ENCODE measurements at places on chromosomes 16 and 17.
A peak's percentile ranks its signal among the peaks of the same experiment; 100 is the strongest.

GRCh38 chr17:61656721-61657217, 65.8 kb upstream of the NACA2 start:
- DNase-seq: no peak

DNA sequence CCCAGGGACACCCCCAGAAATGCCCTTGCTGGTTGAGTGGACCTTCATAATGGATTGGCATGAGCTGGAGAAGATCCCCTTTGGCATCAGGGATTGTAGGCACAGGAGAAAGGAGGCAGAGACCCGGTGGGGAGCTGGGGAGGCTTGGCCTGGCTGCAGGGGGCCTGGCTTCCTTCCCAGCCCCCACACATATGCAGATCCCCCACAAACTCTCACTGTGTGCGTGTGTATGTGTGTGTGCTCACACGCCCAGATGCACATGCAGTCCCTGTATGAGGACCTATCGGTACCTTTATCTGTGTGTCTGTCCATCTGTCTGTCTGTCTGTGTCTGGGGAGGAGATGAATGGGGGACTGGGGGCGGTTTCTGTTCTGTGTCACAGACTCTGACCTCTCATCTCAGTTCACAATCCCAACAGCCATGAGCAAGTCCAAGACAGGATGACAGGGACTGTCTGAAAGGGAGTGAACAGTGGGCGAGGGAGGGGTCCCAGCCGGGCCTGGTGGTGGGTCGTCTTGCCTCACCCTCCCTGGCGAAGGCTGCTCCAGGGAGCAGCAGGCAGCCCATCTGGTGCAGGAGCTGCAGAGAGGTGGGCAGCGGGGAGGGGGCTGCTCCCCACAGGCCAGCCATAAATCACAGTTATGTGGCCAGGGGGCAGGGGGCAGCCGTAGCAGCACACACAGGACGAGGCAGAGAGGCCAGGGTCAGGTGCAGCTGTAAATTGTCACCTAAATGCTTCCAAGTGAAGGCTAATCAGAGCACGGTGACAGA, 46.7 kb upstream of the LHX1 start:
- no peak for DNase-seq

GRCh38 chr16:89026121-89026612, 49.2 kb upstream of the CBFA2T3 start:
- no peak for DNase-seq

GRCh38 chr16:57507136-57508034, 21.1 kb upstream of the DOK4 start:
- DNase-seq: no peak

DNA sequence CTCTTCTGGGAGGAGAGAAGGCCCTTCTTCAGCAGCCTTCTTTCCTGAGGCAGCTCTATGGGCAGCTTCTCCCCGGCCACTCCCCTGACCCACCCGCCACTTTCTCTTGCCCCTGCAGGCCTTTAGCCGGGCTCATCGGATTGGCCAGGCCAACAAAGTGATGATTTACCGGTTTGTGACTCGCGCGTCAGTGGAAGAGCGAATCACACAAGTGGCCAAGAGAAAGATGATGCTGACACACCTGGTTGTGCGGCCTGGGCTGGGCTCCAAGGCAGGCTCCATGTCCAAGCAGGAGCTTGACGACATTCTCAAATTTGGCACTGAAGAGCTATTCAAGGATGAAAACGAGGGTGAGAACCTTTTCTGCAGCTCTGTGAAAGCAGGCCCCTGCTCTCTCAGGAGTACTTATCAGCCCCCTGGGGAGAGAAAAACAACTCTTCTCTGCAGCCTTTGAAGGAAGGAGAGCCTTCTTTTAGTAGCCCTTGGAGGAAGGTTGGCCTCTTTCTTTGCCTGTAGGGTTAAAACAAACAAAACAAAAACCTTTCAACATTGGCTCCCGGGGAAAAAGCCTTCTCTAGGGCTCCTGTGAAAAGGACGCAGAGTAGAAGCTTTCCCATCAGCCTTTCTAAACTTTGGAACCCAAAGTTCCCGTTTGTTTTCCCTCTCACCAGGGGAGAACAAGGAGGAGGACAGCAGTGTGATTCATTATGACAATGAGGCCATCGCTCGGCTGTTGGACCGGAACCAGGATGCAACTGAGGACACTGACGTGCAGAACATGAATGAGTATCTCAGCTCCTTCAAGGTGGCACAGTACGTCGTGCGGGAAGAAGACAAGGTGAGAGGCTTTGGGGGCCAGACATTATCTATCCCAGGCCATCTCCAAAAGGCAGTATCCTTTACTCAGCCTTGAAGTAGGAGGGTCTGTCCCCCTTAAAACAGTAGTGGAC, 12.7 kb downstream of the RNF227 start:
- no peak for DNase-seq

DNA sequence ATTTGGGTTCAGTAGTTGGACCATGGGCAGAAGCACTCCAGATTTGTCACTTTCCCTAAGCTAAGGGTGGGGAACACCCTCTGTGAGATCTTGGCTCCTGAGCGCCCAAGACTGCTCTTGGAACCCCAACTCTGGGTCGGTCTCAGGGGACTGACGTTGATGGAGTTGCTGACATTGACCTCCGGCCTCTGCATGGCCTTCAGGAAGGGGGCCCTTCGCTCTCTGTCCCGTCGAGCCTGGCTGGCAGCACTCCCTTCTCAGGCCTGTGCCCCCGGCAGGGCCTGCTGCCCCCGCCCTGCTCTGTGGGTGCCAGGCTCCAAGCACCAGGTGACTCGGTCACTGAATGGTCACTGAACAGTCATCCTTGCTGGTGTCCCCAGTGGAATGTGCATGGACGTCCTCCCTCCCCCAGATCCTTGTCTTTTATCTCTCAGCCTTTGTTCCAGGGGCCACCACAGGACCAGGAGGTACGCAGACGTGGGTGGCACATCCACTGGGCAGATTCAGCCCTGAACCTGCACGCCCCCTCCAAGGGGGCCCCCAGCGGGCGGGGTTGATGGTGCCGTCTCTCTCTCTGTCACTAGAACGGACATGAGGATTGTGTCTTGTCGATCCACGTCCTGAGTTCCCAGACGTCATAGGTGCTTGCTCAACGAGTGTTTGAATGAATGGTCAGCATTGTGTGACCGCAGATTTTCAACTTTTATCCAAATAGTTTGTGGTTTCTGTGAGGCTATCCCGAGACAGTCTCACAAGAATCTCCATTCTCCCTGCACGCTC, 314.5 kb downstream of the SEC14L1 start:
- no peak for DNase-seq

GRCh38 chr17:48577946-48578615, at the start of gene HOXB4:
Gene HOXB4 (minus strand): TSS chr17:48578350. CDS start chr17:48578319, 31 bp downstream.
- peak; percentile 35 for DNase-seq

- DNase-seq: no peak
These were observed 25.9 kb downstream of the IRX6 start for GRCh38 chr16:55349867-55350266.

DNA sequence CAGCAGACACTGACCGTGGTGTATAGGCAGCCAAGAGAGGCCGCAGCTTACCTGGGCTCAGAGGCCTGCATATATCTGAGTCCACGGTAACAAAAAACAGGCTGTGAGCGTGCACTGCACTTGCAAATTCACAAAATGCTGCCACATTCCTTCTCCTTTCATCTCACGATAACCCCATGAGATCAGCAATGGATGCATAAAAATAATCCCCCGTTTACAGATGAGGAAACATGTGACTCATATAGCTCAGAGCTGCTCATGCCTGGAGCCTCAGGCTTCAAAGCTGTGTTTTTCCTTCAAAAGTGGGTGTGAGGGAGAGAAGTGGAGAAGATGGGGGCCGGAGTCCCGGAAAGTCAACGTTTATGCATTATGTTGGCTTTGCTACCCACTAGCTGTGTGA, 118.3 kb upstream of the FOXF1 start:
- no peak for DNase-seq

- DNase-seq: no peak
These were observed 8.1 kb downstream of the NDEL1 start for GRCh38 chr17:8443756-8444155.

DNA sequence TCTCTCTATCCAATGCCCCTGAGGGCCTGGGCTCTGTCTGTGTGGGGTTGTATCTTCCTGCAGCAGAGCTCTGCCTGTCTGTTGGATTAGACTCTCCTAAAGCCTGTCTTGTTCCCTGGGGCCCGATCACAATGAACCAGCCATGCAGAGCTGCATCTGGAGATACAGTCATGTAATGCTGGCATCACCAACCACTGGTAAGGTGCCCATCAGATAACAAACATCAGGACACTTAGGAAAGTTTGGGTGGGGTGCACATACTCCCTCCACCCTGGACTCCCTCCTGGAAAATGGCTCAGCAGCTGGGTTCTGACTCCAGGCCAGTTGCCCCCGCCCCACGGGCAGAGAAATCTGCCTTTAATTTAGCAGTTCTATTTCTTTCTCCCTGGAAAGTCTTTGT, 61.3 kb upstream of the BRD7 start:
- no peak for DNase-seq

DNA sequence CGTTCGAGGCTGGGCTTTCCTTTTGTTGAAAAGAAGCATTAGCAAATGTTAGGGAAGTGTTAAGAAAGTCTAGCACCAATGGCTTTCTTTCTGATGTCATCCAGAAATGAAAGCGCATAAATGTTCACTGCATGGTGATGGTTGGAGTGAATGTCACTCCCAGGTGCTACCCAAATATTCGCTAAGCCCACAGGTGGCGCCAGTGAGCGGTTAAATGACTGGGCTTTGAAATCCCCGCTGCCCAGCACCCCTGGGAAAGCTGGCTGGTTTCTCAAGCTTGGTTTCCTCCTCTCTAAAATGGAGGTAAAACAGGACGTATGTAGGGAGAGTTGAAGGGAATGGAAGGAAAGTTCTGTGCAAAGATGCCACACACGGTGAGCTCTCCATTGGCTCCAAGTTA, 104.4 kb downstream of the IRX5 start:
- no peak for DNase-seq

GRCh38 chr17:19454074-19454473, 43.0 kb downstream of the RNF112 start:
- no peak for DNase-seq

DNA sequence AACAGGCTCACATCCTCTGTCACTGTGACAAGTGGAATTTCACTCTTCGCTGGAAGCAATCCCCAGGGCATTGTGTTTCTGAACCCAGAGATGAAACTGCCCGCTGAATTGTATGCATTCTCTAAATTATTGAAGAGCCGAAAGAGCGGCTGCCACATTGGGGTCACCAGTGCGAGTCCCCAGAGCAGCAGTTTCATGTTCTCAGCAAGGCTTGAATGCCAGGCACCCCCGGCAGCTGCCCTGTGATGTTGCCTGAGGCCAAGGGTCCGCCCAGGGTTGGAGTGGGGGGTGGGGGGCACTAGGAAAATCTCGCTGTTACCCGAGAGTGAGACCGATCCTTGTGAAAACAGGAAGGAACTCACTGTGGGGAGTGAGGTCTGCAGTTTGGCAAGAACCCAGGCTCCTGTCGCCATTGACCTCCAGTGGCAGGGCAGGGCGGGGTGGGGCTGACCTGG, 20.7 kb upstream of the BCAR1 start:
- no peak for DNase-seq

- no peak for DNase-seq
These were observed 154.8 kb downstream of the VPS53 start for GRCh38 chr17:559551-560431.

- no peak for DNase-seq
These were observed 17.5 kb downstream of the ITGB3 start for GRCh38 chr17:47270946-47271705.

DNA sequence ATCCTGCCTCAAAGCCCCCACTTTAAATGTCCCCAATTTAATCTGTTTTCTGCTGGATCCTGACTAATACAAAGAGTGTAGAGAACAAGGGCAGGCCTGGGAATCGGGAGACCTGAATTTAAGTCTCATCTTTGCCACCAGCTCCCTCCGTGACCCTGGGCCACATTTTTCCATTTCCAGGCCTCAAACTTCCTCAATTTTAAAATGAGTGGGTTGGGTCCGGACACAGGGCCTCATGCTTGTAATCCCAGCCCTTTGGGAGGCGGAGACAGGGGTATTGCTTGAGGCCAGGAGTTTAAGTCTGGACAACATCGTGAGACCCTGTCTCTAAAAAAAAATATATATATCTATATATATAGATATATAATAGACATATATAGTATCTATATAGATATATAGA, 61.4 kb downstream of the SRL start:
- no peak for DNase-seq

GRCh38 chr17:44022246-44022645, 7.5 kb upstream of the TMEM101 start:
- DNase-seq: no peak

Measured in stimulated activated CD8-positive, alpha-beta memory T cell treated with anti-CD3 and anti-CD28 coated beads, Interleukin-2, amount 100 ng/mL, for 1 hour (primary cell).